ENCODE measurements at places on chromosomes 1 and 21.

- no peak for DNase-seq
Measured at GRCh38 chr1:56188855-56189254, 390.5 kb downstream of the PLPP3 start.

DNA sequence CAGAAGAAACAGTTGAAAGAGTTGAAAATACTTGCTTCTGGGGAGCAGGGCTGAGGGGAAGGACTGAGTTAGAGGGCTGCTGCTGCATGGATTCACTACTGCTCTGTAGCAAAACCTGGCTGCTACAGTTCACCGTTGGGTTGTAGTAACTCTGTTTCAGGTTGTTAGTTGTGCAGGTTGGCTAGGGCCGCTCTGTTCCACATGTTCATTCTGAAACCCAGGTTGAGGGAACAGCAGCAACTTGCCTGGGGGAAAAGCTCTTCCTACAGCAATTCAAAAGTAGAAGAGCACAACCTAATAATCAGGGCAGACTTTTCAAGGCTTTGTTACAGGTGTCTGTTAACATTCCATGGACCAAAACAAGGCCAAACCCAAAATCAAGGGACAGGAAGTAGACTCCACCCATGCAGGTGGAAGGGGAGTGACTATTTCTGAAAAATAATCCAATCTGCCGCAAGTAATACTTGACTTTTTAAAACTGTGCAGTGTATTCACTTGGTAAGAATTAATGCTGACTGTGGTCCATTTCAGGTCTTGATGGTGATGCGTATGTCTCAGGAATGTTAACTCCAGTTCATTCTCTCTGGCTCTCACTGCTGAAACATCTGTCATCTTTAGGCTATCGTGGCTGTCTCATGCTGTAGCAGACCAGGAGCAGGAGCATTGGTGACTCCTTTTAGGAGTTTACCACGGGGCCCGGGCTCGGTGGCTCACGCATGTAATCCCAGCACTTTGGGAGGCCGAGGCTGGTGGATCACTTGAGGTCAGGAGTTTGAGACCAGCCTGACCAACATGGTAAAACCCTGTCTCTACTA is 5.1 kb upstream of the PARK7 start:
- no peak for DNase-seq

- no peak for DNase-seq
Measured at GRCh38 chr1:13968361-13968760, 268.4 kb downstream of the PRDM2 start.

- DNase-seq: no peak
Measured at GRCh38 chr21:35649186-35649585, 411.1 kb downstream of the SETD4 start.

DNA sequence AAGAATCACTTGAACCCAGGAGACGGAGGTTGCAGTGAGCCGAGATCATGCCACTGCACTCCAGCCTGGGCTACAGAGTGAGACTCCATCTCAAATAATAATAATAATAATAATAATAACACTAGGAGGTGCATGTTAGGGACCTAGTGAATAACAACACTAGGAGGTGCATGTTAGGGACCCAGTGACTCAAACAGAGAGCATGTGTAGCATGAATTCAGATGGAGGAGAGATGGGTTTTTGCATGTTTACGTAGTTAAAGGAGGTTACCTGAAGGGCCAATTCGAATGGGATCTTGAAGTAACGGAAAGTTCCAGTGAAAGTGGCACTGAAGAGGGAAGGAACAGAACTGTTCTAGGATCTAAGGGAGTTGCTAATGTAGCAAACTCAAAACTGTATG is 7.1 kb upstream of the KCNK1 start:
- no peak for DNase-seq

GRCh38 chr1:43038232-43038935 is 79.7 kb upstream of the SLC2A1 start:
- DNase-seq: no peak

- no peak for DNase-seq
Measured at GRCh38 chr1:41880950-41881885, 37.5 kb downstream of the HIVEP3 start.

Measured in NCI-H2107 (cell line).